ENCODE measurements at places on chromosomes 16 and 17.

DNA sequence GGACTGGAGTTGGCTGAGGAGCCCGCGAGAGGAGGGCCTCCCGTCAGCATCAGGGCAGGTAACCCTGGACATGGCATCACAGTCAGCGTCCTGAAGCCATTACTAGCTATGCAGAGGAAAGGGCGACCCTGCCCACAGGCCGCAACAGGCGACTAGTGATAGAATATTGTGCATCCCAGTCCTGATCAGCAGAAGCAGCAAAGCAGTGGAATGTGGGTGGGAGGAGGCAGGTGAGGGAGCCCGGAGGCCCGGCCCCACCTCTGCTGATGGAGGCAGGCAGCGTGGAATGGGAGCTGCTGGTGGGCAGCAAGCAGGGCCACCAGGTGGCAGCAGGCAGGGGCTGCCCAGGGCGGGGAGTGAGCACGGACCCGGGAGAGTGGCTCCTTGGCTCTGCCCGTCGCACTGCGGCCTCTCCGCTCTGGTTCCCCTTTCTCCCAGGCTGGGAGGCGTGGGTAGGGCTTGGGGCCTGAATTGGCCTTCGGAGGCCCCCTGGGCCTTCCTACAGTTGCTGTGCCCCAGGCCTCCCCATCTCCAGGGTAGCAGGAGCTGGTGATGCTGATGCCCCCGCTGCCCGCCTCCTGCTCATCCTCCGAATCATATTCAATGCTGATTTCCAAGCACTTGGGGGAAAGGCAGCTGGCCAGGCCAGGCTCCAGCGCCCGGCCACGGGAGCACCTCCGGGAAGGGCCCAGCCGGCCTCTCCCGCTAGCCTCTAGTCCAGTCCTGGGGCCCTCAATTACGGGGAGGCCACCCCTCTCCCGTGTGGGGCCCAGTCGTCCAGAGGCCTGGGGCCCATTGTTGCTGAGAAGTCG is 20.2 kb downstream of the TSPOAP1 start:
- DNase-seq = no peak

- no peak for DNase-seq
Observed at GRCh38 chr17:35289222-35289621, 46.4 kb downstream of the SLFN5 start.

DNA sequence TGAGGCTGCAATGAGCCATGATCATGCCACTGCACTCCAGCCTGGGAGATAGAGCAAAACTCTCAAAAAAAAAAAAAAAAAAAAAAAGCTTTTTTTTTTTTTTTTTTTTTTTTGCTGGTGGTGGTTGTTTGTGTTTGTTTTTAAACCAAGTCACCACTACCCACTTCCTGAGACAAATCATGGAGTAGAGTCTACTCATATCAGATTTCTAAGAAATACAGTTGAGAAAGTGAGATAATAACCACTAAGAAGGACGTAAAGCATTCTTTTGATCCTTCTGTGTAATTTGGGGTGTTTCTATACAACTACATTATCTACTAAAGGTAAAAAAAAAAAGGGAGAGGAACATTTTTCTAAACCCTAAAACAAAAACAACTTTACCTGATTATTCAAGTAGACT is 38.0 kb downstream of the AXIN2 start:
- no peak for DNase-seq

GRCh38 chr17:82867763-82868325 is 28.0 kb upstream of the ZNF750 start:
- no peak for DNase-seq
